ENCODE measurements at places on chromosomes 16 and 17.

- DNase-seq: no peak
Measured at GRCh38 chr17:44346064-44346844, 1.2 kb downstream of the GRN start.

DNA sequence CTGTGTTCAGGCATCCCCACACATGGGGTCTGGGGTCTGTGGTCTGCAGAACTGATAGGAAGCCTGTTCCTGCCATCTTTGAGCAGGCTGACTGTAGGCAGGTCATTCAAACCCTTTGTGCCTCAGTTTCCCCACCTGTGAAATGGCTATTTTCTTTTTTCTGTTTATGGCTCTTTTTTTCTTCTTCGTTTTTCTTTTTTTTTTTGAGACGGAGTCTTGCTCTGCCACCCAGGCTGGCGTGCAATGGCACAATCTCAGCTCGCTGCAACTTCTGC, 72.5 kb downstream of the ABCC6 start:
- DNase-seq: no peak

DNA sequence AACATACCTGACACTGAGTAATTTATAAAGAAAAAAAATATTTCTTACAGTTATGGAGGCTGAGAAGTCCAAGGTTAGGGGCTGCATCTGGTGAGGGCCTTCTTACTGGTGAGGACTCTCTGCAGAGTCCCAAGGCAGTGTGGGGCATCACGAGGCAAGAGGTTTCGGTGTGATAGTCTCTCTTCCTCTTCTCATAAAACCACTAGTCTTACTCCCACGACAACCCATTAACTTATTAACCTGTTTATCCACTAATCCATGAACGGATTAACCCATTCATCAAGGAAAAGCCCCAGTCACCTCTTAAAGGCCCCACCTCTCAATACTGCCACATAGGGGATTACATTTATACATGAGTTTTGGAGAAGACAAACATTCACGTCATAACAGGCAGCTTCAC, 20.1 kb downstream of the CIITA start:
- DNase-seq: no peak

DNA sequence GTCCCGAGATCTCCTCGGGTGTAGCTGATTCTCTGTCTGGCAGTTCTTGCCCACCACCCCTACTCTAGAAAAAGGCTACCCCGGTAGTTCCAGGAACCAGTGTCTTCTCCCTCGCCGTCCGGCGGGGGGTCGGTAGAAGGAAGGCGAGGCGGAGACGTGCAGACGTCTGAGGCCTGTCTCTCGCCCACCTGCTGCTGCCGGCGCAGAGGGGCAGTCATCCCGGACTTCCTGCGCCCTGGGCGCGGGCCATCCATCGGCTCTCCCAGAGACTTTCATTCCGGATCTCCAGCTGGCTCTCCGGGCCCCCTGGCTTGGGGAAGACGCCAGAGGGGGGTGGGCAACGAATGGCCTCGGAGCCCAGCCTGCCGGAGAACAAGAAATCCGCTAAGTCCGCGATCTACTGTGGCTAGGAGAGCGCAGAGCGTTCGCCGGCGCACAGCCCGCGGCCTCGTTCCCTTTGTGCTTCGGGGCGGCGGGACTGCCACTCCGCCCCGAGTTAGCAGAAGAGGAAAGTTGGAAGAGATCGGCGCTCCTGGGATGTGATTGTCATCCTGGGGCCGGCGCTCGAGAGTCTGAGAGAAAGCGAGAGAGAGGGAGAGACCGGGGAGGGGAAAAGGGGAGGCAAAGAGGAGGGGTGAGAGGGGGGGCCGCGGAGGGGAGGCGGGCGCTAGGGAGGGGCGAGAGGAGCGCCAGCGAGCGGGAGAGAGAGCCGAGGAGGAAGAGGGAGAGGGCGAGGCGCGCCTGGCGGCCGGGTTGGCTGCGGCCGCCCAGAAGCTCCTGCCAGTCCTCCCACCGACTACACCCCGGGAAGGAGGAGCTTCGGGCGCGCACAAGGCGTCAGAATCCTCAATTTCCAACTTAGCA, at the start of gene IRX5:
Gene IRX5 (plus strand): TSS at position 861 of the 864 bp plus-strand sequence. CDS start 334 bp downstream, outside the sequence.
- DNase-seq: peak; percentile 87

- DNase-seq: no peak
Measured at GRCh38 chr16:73615071-73615940, 567.4 kb upstream of the ZFHX3 start.

- no peak for DNase-seq
Measured at GRCh38 chr17:50949128-50949988, 83.2 kb upstream of the TOB1 start.

GRCh38 chr16:87303431-87303930, 13.7 kb downstream of the C16orf95 start:
- no peak for DNase-seq

- no peak for DNase-seq
Measured at GRCh38 chr16:22380529-22380928, 6.1 kb upstream of the CDR2 start.

DNA sequence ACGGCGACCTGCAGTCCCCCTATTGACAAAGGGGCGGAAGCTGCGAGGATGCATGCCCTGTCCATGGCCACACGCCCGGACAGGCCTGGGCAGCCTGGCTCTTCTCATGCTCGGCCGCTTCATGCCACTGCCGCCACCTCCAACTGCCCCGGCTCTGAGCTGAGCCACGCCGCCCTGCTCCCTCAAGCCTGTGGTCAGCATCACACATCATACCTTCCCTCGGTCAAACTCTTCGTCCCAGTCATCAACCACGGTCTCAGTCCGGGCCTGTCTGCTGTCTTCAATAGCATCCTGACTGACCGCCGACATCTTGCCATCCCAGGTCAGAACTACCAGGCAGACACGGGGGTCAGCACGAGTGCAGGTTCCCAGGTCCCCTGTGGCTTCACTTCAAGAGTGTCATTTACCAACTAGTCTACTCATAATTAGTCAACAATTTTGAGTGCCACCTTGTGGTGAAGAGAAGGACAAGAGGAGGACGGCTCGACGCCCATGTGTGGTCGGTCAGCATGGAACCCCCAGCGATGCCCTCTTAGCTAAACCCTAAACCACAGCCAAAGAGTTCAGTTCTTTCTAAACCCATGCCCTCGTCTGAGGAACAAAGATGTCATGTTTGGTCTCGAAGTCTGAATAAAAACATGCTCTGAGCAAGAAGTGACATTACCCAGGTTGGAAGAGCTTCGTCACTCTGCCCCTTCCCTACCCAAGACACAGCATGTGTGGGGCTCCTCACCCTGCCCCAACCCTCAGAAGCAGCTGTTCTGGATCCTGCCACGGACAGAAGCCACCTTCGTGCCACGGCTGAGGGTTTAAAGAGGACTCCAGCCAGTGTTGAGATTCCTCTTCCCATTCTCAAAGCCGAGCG, 16.9 kb upstream of the CYTH1 start:
- DNase-seq: peak; percentile 34

- no peak for DNase-seq
Measured at GRCh38 chr16:77840673-77841501, 52.5 kb downstream of the VAT1L start.

GRCh38 chr16:31141489-31142108, 6.1 kb upstream of the PRSS8 start:
- DNase-seq: peak; percentile 53

All from SHP77 (cell line).